HS-5 (cell line): ENCODE measurements at places on chromosomes 16 and 17.

- DNase-seq = no peak
These were observed 40.9 kb upstream of the RBFOX3 start for GRCh38 chr17:79651761-79652160.

DNA sequence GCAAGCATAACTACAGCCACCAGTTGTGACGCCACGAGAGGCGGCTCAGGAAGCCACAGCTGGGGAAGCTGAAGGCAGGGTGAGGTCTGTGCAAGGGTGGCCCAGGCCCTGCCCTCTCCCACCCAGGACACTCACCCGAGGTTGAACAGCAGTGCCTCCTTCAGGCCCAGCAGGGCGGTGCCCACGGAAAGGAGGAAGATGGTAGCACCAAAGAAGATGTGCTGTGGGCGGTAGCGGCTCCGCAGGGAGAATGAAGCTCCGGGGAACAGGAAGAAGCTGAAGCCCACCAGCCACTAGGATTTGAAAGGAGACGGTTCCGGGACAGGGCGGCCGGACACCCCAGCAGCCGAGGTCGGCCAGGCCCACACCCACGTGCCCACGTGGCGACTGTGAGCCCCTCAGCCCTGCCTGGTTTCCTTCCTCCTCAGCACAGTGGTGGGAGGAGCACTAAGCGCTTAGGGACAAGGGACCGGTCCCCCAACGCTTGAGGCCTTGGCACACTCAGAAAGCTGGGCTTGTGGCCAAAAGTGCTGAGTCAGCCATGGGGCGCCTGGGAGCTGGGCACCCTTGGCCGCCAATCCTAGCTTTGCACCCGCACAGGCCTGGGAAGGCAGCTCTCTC lies 11.0 kb downstream of the CYB561 start:
- DNase-seq = no peak

GRCh38 chr17:42598905-42599304 lies 10.3 kb downstream of the RETREG3 start:
- DNase-seq = no peak

DNA sequence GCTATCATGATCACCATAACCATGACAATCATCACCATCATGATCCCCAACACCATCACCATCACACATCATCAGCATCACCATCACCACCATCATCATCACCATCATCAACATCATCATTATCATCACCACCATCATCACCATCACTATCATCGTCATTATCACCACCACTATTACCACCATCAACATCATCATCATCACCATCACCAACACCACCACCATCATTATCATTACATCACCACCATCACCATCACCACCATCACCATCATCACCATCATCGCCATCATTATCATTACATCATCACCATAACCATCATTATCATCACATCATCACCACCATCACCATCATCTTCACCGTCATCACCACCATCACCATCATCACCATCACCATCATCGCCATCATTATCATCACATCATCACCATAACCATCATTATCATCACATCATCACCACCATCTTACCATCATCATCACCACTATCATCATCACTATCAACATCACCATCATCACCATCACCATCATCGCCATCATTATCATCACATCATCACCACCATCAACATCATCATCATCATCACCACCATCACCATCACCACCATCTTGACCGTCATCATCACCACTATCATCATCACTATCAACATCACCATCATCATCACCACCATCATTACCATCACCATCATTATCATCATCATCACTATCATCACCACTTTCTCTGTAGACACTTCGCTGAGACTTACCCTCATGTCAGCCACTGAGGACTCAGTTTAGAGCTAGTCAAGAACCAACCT lies 366.0 kb downstream of the C16orf95 start:
- DNase-seq = no peak

DNA sequence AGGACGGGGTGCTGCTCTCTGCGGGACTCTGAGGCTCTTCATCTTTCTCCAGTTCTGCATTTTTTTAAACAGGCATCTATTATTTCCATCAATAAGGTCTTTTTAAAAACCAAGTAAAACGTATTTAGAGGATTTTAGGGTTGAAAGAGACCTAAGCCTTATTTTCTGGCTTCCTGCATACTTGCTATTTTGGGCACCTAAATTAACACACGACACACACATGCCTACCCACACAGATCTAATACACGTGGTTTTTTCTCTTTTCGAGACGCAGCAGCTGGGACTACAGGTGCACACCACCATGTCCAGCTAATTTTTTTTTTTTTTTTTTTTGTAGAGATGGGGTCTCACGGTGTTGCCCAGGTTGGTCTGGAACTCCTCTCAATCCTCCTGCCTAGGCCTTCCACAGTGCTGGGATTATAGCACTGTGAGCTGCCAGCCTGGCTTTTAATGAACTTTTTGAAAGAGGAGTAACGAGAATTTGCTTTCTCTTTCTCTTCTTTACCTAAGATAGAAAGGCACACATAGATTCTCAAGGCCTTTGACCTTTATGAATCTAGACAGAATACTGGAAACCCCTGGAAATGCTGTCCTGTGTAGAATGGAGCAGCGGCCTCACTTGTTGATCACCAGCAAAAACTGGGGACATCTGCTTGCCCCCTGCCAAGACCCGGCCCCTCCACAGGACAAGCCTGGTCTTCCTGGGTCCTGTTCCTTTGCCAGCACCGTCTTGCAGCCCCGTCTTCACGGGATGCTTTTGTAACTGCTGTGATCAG lies 13.8 kb downstream of the DNAAF8 start:
- no peak for DNase-seq

GRCh38 chr16:55663765-55664677 lies 8.2 kb downstream of the SLC6A2 start:
- no peak for DNase-seq

DNA sequence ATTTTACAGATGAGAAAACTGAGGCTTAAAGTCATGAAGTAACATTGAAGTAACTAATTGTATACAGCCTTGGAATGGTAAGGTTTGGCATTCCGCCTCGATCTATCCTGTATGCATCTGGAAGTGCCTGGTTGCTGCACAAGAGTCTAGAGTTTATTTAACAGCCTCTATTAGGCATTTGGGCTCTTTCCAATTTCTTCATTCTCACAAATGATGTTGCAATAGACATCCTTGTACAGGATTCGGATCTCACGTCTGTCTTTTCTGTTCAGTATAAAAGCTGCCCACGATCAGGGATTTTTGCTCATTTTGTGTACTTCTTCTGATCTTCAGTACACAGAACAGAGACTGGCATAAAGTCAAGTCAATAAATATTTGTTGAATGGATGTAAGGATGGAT lies 100.5 kb downstream of the AIPL1 start:
- DNase-seq = no peak

GRCh38 chr17:57823469-57824401 lies 26.1 kb downstream of the MRPS23 start:
- peak; percentile 31 for DNase-seq

GRCh38 chr16:12682432-12683165 lies 121.1 kb downstream of the CPPED1 start:
- DNase-seq = no peak

- no peak for DNase-seq
These were observed 67.4 kb downstream of the KANSL1 start for GRCh38 chr17:46125831-46126230.

DNA sequence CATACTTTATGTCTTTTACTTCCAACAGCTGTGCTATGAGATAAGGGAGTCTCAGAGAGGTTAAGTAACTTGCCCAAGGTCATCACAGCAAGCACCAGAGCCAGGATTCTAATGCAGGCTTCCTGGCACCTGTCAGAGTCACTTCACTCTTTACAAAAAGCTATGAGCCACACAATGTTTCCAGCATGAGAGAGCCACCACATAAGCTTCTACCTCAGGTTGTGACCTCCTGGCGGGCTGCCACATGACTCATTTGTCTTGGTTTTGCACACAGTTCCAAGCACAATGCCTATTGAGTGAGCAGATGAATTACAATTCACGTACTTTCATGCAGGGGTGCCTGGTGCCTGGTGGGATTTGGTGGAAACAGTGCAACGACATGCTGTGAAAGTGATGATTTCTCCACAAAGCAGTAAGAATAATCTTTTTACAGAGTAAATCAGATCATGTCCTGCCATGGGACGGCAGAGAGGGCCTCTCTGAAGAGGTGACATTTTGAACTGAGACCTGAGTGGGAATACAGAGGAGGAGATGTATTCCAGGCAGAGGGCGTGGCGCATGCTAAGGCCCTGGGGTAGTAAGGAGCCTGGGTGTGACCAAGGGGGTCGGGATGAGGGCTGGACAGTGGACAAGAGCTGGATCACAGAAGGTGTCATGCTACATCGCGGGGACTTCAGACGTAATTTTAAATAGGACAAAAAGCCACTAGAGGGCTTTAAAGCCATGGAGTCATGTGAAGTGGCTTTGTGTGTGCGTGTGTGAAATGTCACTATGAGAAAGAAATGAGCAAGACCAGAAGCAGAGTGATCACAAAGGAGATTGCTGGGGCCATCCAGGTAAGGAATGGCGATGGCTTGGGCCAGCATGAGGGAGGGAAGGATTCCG lies 53.4 kb downstream of the CACNG3 start:
- no peak for DNase-seq

GRCh38 chr17:74458835-74459234 lies 7.6 kb upstream of the CD300A start:
- no peak for DNase-seq

GRCh38 chr17:1058423-1059130 lies 61.6 kb downstream of the TIMM22 start:
- no peak for DNase-seq

GRCh38 chr17:77828749-77829539 lies 129.6 kb upstream of the TNRC6C start:
- no peak for DNase-seq

DNA sequence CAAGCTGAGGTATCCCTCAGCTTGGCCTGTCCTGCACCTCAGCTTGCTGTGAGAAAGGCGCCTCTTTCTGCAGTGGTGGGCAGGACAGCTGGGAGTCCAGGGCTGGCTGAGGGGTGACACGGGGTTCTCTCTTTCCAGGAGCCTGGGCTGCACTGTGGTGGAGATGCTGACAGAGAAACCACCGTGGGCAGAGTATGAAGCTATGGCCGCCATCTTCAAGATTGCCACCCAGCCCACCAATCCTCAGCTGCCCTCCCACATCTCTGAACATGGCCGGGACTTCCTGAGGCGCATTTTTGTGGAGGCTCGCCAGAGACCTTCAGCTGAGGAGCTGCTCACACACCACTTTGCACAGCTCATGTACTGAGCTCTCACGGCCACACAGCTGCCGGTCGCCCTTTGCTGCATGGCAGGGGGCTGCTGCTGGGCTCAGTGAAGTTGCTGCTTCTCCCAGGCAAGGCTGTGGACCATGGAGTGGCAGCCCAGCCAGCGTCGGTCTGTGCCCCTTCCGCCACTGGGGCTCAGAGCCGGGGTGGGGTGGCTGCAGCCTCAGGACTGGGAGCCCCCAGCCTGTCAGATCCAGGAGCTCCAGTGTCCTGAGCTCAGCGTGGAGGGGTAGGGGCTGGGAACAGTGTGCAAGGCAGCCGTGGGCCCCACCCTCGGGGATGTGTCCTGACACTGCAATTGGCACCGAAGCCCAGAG lies 6.4 kb downstream of the LIMD2 start:
- no peak for DNase-seq

- no peak for DNase-seq
These were observed 4.7 kb downstream of the ZNF750 start for GRCh38 chr17:82835122-82835521.

GRCh38 chr17:48484256-48484655 lies 46.6 kb downstream of the HOXB1 start:
- peak; percentile 63 for DNase-seq

DNA sequence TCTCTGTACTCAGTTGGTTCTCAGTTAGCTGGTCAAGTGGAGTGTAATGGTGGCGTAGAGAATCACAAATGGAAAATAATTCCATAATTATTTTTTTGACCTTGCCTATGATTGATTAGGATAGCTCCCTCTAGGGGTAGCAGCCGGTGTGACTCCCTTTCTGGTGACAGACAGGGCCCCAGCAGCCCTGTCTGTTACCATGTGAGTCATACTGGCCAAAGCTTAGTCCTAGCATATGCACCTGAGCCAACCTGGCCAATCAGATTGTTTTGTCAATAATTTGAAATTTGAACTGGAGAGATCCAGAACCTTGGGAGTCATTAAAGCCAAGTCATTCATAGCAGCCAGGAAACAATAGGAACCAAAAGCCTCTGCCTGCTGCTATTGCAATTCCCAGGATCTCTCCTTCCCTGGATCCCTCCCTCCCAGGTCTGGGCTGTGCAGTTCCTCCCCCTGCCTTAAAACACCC lies 5.6 kb downstream of the PNPO start:
- peak; percentile 69 for DNase-seq

DNA sequence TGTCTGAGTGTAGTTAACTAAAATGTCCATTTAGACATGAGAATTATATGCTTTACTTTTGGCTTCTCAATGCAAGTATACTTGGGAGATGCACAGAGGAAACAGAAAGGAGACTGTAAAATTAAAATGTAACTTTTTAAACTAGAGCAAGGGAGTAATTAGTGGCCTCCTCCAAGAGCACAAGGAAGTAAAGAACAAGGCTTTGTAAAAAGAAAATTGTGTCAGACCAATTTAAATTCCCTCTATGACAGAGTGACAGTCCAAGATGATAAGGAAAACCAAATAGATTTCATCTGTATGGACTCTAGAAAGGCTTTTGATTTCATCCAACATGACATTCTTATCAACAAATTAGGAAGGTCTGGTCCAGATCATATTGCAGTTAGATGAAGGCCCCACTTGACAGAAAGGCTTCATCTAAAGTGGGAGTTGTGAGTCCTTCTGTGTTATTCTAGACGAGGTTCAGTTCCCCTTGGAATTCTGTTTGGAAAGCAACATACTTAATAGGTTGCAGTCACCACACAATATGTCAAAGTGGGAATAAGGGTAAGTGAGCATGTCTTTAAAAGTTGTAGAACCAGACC lies 6.5 kb upstream of the CAPNS2 start:
- no peak for DNase-seq

DNA sequence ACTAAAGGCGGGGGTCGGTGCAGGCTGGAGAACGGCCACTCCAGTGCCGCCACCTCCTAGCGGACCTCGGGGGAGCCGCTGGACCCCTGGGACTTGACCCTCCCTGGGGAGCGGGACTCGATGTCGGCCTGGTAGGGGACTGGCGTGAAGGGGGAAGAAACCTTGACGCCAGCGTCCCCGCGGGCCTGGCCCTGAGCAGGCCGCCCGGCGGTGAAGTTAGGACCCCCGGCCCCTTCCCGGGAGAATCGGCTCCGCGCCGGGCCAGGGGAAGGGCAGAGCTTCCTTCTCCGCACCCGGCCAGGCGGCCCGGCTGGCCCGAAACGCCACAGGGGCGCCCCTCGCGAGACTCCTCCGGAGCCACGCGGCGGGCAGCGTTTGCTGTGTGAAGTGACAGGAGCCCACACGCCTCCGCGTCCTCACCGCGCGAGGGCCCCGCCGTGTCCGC lies 389 bp downstream of the DUS1L start:
- no peak for DNase-seq

DNA sequence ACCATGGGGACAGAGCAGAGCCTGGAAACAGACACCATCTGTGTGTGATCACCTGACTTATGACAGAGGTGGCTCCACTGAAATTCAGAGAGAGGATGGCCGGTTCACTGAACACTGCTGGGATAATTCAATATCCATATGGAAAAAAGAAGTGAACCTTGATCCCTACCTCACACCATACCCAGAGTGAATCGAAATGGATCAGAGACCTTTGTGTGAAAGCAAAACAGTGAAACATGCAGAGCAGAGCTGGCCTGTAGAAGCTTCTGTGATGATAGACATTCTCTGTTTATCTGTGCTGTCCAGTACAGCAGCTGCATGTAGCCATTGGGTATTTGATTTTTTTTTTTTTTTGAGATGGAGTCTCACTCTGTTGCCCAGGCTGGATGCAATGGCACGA lies 20.3 kb downstream of the ADCY7 start:
- no peak for DNase-seq

GRCh38 chr16:4101421-4102219 lies 14.6 kb downstream of the ADCY9 start:
- DNase-seq = no peak
